ENCODE measurements at places on chromosomes 7 and 10. TPM values are rescaled to one million over a fixed set of nuclear protein-coding genes. Genes with fewer than 3 reads are reported as not detected.

RADIL gene
- total RNA-seq, result 0.17 TPM

CRHR2 gene
- total RNA-seq, result not detected

AFAP1L2 gene
- 5.0 TPM for total RNA-seq

NEBL gene
- total RNA-seq, result not detected

TEX47 gene
- not detected for total RNA-seq

SPDYE2 gene
- total RNA-seq, result 0.28 TPM

All from activated naive CD8-positive, alpha-beta T cell treated with anti-CD3 and anti-CD28 coated beads, Interleukin-2, amount 10 ng/mL, durations not matched to agents 7 days and 5 days (primary cell).